ENCODE measurements at places on chromosomes 6 and 20.

DNA sequence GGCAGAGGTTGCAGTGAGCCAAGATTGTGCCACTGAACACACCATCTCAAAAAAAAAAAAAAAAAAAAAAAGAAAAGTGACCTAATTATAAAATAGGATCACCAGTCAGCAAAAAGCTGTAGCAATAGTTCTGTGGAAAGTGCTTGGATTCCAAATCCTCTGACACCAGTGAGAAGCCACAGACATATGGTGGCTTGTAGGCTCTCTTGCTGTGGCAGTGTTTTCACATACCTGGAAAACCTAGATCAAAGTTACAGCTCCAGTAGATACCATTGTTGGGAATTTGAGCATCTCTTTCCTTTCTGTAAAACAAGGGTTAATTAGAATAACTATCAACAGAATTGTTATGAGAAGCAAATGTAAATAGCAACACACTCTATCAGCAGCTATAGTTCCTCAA is 4.1 kb downstream of the CCDC170 start:
- no peak for DNase-seq

DNA sequence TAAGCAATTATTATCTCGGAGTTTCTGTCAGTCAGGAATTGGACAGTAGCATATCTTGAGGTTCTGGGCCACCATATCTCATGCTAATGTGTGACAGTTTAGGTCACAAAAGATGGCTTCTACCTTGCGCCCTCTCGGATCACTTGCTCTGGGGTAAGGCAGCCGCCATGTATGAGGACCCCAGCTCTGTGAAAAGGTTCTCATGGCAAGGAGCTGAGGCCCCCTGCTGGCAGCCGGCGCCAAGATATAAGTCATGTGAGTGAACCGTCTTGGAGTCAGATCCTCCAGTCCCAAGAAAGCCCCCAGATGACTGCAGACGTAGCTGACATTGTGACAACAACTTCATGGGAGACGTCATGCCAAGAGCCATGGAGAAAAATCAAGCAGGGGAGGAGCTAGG is 670.8 kb downstream of the KIF16B start:
- no peak for DNase-seq

GRCh38 chr20:49490689-49491088 is 8.2 kb upstream of the KCNB1 start:
- no peak for DNase-seq

DNA sequence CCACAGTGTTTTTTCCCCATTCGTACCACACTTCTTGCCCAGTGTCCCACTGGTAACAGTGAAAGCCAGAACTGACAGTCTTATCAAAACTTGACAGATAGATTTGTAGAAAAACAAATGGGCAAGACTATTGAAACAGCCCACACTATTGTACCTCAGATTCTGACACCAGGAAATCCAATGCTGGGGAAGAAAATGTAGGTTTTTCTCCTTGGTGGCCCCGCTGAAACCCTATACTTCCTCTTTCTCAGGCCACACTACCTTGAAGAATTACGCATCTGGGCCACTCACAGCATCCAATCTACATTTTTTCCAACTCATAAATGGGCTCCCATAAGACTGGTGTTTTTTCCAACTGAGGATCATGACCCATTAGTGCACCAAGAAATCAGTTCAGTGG is 90.9 kb upstream of the HDDC2 start:
- no peak for DNase-seq

GRCh38 chr20:48782053-48782452 is 45.7 kb downstream of the PREX1 start:
- no peak for DNase-seq

DNA sequence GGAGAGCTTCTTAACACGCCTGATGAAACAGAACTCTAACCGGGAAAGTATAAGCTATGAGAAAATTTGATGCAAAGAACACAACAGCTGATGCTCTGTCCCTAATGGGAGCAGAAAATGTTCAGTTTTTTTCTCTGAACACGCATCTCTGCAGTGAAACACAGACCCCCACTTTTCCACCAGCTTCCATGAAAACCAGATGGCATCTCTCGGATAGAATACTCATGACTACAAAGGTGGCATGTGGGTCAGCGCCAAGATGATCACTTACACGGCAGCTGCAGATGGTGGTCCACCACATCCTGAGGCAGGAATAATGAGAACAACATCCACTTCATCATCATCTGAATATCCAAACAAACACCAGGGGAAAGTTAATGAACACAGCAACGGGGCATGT is 85.2 kb upstream of the CNR1 start:
- DNase-seq = no peak

DNA sequence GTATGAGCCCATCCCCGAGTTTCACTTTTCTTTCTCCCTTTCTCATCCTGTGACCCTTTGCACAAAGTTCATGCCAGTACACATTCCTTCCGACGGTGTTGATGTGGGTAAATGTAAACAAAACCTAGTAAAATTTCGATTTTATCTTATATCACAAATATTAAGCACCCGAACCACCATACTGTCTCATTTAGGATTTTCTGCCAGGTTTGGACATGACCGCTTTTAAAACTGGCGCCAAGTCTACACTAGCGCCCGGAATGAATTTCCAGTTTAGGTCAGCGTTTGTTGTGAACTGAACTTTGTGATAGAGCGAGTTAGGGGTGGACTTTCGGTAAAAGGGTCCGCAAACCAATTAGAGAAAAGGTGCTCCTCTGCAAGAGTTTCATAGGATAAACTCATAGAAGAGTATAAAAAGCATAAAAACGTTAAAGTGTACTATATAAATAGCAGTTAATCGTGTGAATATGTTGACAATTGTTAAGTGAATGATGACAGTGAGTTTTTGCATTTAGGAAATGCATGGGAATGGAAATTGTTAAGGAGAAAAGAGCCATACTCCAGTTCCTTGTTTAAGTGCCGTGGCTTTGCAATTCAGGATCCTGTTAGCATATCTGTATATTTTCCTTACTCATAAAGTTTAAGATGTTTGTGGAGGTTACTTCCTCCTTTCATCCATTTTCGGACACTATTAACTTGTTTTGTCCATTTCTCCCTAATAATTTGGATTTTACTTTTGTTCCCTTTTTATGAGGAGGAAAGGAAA is 937 bp downstream of the AKAP7 start:
- DNase-seq = peak; percentile 18

DNA sequence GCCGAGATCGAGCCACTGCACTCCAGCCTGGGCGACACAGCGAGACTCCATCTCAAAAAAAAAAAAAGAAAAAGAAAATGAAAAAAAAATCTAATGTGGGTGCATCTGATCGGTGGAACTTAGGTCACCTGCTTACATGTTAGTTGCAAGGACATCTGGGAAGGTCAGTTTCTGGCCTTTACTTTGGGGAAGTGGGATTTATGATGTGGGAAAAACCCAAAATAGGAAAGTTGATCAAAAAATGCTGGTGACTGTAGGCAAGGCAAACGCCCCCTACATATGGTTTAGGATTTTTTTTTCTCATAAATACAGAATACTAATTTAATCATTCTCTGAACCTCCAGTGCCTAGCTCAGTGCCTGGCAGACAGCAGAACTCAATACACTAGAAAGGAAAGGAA is 69.2 kb upstream of the PIM1 start:
- DNase-seq = no peak

GRCh38 chr6:99184696-99185095 is 164.8 kb downstream of the FAXC start:
- no peak for DNase-seq

GRCh38 chr20:3788685-3789155 is 2.2 kb upstream of the CENPB start:
- DNase-seq = no peak

DNA sequence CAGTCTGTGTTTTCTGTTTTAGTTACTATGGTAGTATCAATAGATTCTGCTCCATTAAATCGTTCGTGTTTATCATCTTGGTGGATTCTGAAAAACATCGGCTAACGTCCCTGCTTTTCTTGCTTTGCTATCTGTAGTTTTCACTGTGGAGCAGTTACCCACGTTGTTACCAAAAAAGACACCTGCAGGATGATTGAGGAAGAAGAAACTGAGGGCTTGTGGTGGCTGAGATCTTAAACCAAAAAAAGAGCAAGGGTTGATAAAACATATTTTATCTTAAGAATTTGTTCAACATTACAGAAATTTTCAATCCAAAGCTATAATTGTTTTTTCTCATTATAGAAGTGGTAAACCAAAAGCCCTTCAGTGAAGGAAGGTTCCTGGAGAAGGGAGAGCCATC is 166.3 kb downstream of the FARS2 start:
- DNase-seq = no peak

DNA sequence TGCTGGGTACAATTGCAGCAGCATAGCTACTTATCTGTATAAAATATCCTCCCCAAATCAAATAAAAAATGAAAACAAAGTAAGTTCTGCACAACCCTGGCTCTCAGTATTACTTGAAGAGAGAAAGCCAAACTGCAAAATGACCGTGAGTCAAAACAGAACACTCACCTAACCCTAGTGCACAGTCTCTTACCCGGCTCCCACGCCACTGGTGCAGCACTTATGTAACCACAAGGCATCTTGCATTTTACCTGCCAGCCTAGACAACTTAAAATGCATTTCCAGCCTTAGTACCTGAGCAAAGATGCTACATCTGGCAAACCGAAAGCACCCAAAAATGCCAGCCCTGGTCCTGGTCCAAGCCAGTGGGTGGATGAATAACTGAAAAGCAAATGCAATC is 12.4 kb upstream of the SIRPB1 start:
- DNase-seq = no peak

GRCh38 chr20:11755071-11755841 is 162.4 kb upstream of the BTBD3 start:
- peak; percentile 20 for DNase-seq

- DNase-seq = peak; percentile 39
These were observed 545 bp upstream of the ASCC3 start for GRCh38 chr6:100881707-100882040.

GRCh38 chr6:134422426-134423231 is 104.7 kb upstream of the SGK1 start:
- DNase-seq = peak; percentile 90

- no peak for DNase-seq
These were observed 4.3 kb downstream of the TJAP1 start for GRCh38 chr6:43481591-43482236.

DNA sequence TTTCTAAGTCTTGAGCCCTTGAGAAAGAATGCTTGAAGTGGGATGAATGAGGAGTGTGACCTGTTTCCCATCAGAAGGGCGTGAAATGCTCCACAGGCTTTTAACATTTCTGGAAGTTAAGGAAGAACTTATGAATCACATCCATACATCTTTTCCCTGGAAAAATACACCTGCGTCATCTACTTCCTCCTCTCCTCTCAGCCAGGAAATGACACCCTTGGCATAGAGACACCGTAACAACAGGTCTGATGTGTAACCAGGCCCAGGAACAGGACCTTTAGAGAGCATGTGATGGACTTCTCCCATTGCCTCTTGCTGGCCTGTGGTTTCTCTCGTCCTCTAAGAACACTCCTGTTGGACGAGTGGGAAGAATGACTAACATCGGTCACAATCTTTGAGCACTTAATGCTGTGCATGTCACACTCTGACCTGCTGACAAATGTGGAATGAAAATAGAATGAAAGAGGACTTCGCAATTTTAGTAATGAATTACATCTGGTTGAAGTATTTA is 28.5 kb upstream of the CITED2 start:
- peak; percentile 85 for DNase-seq

GRCh38 chr20:25571240-25571639 is 14.1 kb downstream of the NINL start:
- no peak for DNase-seq

DNA sequence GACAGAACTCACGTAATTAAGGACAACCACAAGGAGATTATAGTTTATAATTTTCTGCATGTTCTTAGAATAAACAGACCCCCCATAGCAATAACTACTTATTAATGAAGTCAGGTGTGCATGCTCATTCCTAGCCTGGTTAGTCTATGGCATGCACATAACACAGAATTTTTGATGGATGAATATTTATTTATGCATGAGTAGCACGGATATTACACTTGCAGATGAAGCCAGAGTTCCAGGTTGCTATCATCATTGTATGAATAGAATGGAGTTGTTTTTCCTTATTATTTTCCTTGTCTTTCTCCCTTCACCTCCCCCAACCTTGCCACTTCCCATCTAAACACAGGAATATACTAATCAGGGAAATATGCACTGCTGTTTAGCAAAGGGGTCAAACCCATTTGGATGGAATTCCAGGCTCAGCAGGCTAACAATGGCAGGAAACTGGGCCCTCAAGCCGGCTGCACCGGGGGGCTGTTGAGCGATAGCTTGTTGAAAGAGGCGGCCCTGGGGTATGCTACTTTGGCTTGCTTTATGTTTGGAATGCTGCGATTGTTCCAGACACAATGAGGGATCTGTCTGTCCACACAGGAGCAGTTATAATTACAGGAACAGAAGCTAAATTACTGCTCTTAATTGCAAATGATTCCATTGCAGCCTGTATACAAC is 112.6 kb downstream of the TMEM170B start:
- DNase-seq = peak; percentile 21

DNA sequence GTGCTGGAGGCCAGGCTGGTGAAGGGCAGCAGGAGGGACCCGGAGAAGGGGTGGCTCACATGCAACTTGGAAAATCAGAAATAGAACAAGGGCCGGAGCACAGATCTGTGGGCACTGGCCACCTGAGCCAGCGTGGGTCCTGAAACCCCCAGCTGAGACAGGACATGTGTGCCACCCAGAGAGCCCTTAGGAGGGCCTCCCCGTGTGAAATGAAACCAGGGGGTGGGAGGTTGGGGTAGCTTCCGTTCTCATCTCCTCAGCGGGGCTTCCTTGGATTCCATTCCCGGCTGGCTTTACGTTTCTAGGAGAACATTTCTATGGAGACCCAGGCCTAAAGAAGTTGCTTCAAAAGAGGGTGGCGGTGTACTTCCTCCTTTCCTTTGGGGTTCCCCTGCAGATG is 5.7 kb downstream of the FOXP4 start:
- no peak for DNase-seq

DNA sequence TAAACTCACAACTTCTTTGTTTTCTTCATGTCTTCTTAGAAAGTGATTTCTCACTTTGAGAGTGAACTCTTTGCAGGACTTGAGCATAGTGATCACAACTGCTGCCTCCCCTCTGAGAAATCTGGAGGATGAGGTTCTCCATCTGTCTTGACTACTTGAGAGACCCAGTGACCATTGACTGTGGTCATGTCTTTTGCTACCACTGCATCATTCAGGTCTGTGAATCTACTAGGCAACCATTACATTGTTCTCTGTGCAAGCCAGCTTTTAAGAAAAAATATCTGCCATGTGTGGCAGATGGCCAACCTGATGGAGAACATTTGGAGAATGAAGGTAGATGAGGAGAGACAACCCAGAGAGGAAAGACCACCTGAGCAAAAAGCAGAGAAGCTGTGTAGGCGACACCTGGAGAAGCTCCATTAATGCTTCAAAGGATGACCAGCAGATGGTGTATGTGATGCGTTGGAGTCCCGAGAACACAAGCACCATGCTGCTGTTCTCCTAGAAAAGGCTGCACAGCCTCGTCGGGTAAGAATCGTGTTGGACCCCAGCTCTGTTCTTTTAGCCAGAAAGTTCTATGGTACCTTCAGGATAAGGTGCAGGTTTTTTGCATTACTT is 25.1 kb upstream of the TRIM26 start:
- peak; percentile 11 for DNase-seq

GRCh38 chr20:43938932-43939761 is 24.5 kb downstream of the TOX2 start:
- DNase-seq = peak; percentile 99

GRCh38 chr20:9200620-9201019 is 131.7 kb downstream of the PLCB4 start:
- DNase-seq = peak; percentile 20

Data from adipocyte (in vitro differentiated cells).